ENCODE measurements at places on chromosomes 4 and X.

- DNase-seq: no peak
Measured at GRCh38 chr4:112652216-112652615, 15.3 kb downstream of the LARP7 start.

- DNase-seq: no peak
Measured at GRCh38 chr4:89625599-89626293, 211.2 kb downstream of the SNCA start.

DNA sequence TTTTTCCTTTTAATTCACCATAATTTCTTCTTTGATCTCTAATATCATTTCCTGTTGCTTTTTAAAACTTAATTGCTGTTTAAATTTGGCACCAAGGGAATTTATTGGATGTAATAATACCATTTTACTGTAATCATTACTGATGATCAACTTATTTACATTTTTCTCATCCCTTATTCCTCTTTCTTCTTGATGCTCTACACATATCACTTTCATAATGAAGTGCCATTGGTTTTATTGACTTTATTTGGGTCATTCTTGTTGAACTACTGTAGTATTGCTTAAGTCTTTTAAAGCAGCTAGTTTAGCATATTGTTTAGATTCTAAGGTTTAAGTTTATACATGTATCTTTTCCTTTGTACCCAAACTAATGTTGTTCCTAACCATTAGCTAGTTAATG is 130.7 kb downstream of the SLC4A4 start:
- no peak for DNase-seq

DNA sequence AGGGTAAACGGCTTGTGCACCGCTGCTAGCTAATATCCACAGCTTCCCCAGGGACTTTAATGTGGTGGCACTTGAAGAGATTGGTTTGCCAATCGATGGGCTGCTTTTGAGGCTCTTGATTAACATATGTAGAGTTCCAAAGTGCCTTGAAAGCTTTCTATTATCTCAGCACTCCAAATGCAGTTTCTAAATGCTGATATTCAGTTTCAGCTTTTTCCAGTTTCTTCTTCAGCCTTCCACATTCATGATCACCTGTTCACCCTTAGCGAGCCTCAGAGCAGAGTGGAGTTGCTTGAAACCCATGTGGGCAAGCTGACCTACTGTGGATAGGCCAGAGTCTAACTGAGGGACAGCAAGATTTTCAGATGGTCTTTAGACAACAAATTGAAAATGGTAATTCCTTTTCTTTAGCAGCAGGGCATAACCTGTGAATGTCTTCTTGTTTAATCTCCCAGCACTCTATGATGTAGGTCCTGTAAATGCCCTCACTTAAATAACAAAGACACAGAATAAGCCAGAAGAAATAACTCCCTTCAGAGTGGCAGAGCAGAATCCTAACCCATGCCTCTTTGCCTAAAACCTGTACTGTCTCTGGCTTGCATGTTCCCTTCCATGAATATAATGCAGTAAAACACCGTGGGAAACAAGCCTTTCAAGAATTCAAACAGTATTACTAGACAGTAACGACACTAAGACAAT is 99.8 kb downstream of the TSPAN5 start:
- no peak for DNase-seq

DNA sequence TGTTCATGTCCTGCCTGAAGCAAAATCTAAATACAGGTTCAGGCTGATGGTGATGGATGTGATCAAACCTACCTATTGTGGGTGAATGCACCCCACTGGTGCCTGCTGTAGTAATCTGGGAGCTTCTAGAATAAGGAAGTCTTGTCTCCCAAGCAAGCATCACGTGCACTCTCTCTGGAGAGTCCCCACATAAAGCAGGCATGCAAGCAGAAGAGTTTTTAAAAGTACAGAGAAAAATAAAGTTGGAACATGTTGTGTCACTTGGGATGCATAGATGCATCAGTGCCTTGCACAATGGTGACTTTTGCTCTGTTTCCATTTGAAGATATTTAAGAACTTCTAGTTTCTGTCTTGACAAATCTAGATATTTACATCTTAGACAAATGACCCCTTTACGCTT is 54.9 kb downstream of the MAD2L1 start:
- no peak for DNase-seq

DNA sequence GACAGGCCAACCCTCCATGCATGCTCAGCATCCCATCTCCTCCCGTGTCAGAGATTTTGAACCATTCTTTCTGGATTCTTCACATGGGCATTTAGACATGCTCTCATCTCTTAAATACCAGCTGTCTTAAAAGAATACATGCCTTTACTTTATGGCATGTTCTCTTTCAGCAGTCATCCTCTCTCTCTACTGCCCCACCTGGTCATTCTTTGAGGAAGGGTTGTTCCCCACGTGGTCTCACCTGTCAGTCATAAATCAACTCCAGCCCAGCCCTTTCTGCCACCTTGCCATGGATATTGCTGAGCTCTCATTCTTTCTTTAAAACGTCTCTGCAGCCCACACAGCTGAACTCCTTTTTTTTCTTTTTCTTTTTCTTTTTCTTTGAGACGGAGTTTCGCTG is 111.3 kb downstream of the ARHGAP10 start:
- DNase-seq: no peak

GRCh38 chr4:14865804-14866203 is 136.5 kb upstream of the CPEB2 start:
- no peak for DNase-seq

- no peak for DNase-seq
Measured at GRCh38 chrX:68568136-68568535, 69.3 kb downstream of the YIPF6 start.

DNA sequence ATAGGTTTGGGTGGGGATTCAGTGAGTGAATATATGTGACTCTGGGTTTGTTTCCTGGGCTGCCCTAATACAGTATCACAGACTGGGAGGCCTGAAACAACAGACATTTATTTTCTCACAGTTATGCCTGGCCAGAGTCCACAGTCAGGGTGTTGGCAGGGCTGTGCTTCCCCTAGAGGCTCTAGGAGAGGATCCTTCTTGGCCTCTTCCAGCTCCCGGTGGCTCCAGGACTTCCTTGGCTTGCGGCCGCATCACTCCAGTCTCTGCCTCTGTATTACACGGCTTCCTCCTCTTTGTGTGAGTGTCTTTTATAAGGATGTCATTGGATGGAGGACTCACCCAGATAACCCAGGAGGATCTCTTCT is 5.2 kb upstream of the JAKMIP1 start:
- no peak for DNase-seq

DNA sequence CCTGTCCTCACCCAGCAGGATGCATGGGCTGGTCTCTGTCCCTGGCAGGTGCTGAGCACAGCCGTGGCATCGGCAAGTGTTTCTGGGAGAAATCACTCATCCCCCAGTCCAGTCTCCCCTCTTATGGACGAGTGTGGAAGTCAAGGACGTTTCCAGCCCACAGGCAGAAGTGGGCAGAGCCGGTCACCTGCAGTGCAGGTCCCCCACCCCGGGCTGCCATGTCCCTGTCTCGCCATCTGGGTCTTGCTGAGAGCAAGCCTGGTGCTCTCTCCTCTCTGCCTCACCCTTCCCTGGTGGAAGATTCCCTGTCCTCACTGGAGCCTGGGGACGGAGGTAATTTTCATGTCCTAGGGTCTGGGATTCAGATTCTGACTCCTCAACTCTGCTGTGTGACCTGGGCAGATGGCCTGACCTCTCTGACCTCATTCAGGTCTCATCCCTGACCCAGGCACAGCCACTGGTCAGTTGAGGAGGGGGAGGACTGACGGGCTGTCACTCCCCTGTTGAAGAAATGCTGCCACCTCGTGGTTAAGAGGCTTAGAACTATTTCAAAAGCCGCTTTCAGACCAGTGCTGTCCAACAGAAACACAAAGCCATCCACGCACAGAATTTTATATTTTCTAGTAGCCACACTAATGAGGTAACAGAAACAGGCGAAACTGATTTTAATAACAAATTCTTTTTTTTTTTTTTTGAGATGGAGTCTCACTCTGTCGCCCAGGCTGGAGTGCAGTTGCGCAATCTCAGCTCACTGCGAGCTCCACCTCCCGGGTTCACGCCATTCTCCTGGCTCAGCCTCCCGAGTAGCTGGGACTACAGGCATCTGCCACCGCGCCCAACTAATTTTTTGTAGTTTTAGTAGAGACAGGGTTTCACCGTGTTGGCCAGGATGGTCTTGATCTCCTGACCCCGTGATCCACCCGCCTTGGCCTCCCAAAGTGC is 1.8 kb downstream of the CPZ start:
- no peak for DNase-seq

- no peak for DNase-seq
Measured at GRCh38 chr4:61514991-61515390, 314.9 kb downstream of the ADGRL3 start.

GRCh38 chr4:72641611-72642010 is 72.6 kb upstream of the ADAMTS3 start:
- DNase-seq: no peak

DNA sequence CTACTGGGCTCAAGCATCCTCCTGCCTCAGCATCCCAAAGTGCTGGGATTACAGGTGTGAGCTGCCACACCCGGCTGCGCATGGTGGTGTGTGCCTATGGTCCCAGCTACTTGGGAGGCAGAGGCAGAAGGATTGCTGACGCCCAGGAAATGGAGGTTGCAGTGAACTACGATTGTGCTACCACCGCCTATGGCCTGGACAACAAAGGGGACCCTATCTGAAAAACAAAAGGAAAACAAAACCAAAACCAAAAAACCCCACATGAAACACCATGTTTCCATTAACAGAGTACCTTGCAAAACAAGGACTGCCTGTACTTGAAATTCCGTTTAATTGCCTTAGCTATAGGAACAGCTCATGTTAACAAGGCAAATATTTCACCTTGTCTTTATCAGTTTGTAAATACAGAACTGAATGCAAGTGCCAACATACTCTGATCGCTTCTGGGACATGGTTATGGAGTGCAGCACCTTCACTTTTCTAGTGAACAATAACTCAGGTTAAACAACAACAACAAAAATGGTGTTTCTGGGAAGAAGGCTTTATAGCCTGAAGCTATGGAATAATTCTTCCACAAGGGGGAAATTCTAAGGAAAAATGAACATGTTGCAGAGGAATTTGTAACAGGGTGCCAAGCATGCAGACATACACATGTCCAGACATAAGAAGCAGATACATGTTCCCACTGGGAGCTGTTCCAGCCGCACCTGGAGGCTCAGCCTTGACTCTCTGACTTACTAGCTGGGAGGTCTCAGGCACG is 73.2 kb upstream of the STS start:
- DNase-seq: no peak

DNA sequence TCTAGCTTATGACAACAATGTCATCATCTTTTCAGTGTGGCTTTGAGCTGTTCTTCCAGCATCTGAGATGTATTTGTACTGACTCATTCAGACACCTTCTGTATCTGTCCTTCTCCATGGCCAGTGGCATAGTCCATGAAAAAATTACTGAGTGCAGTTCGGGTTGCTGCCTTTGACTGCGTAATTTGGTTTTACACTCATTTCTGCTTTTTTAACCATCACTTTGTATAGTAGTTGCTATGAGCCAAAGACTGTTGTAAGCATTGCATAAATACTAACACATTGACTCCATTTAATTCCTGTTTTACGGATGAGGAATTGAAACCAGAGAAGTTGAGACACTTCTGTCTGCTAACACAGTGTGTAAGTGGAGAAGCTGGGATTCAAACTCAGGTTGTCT is 190.7 kb upstream of the MID1 start:
- no peak for DNase-seq

- no peak for DNase-seq
Measured at GRCh38 chr4:81421346-81422218, 50.1 kb downstream of the RASGEF1B start.

DNA sequence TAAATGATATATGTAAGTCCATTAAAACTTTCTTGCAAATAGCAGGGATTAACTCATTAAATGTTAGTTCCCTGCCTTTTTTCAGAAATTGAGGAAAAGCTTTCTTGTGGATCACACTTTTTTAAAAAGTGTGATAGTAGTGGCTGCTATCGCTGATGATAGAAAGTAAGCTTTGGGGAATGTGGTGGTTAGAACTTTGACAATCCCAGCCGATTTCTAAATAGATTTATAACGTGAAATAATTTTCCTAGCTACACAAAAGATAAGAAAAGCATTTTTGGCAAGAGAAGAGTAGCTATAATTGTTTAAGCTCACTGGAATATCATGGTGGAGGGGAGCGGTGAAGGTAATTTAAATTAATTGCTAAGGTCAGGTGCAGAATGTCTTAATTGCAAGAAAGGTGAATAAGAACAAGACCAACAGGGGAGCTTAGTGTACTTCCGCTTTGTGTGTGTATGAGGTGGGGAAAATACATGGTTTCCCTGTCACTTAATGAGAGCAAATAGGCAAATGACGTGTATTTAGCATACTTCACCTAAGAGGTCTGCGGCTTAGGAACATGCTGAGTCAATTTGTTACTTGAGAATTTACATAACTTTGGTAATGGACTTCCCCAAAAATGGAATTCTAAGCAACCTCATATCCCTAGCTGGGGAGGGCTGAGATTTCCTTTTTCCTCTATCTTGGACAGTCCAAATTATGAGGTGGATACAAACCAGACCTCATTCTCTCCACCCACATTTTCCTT is 11.7 kb upstream of the IL21 start:
- DNase-seq: no peak

GRCh38 chrX:5646818-5647217 is 581.8 kb downstream of the NLGN4X start:
- DNase-seq: no peak

GRCh38 chr4:15202481-15202880 is 200.2 kb downstream of the CPEB2 start:
- no peak for DNase-seq

DNA sequence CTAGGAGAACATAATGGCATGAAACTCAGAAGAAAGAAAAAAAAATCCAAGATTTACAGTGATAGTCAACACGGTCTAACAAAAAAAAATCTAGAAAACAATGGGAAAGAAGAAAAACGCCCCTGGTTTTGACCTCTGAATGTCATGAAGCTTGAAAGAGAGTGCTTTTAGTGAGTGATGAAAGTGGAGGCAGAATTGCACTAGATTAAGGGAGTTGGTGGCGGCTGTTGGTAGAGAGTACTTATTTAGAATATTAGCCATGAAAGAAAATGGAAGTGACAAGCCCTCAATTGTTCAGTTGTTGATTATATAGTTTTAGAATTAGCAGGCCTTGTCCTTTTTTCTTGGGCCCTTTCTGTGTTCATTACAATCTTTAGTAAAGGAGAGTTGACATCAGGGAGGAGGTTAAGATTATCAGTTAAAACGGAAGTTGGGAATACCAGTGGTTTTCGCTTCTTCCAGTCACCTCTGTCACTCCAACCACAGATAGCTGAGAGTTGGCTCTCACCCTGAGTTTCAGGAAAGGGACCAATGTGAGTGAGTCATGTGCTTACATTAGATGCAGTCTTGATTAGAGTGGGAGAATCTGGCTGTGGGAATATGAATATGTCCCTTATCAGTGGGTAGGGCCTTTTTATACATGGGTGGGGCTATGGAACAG is 29.7 kb downstream of the EREG start:
- DNase-seq: no peak

GRCh38 chr4:182752158-182752910 is 164.9 kb downstream of the DCTD start:
- DNase-seq: no peak

- DNase-seq: no peak
Measured at GRCh38 chrX:39360101-39360500, 558.8 kb downstream of the MID1IP1 start.

- DNase-seq: no peak
Measured at GRCh38 chr4:151673908-151674520, 86.8 kb downstream of the GATB start.

All from ascending aorta (tissue), 2 donors.